ENCODE measurements at places on chromosomes 12 and 14. TPM values are rescaled to one million over a fixed set of nuclear protein-coding genes. Genes with fewer than 3 reads are reported as not detected.

The RBP5 gene
- total RNA-seq = 0.19 TPM

The LRTM2 gene
- total RNA-seq = not detected

- DNase-seq = no peak
Observed at GRCh38 chr12:25692115-25693035, 139.3 kb upstream of the LMNTD1 start.

GRCh38 chr12:75579552-75579951, 68.1 kb upstream of the KRR1 start:
- DNase-seq = no peak

The KCNA1 gene
- under 0.01 TPM for total RNA-seq

- no peak for DNase-seq
Observed at GRCh38 chr14:26887847-26888246, 290.0 kb upstream of the NOVA1 start.

The KLRC4 gene
- not detected for total RNA-seq

GRCh38 chr12:124509676-124510300, 57.6 kb downstream of the NCOR2 start:
- DNase-seq = no peak

DNA sequence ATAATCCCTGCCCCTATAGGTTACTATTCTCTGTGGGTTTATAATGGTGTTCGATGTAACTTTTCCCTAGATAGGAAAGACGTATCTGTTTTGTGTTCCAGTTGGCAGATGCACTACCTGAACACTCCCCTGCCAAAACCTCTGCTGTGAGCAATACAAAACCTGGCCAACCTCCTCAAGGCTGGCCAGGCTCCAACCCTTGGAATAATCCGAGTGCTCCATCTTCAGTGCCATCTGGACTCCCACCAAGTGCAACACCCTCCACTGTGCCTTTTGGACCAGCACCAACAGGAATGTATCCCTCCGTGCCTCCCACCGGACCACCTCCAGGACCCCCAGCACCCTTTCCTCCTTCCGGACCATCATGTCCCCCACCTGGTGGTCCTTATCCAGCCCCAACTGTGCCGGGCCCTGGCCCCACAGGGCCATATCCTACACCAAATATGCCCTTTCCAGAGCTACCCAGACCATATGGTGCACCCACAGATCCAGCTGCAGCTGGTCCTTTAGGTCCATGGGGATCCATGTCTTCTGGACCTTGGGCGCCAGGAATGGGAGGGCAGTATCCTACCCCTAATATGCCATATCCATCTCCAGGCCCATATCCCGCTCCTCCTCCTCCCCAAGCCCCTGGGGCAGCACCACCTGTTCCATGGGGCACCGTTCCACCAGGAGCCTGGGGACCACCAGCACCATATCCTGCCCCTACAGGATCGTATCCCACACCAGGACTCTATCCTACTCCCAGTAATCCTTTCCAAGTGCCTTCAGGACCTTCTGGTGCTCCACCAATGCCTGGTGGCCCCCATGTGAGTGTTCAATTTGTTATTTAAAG, 11.3 kb downstream of the MAPK1IP1L start:
- DNase-seq = no peak

GRCh38 chr12:122872815-122873361, 23.0 kb downstream of the VPS37B start:
- DNase-seq = no peak

DNA sequence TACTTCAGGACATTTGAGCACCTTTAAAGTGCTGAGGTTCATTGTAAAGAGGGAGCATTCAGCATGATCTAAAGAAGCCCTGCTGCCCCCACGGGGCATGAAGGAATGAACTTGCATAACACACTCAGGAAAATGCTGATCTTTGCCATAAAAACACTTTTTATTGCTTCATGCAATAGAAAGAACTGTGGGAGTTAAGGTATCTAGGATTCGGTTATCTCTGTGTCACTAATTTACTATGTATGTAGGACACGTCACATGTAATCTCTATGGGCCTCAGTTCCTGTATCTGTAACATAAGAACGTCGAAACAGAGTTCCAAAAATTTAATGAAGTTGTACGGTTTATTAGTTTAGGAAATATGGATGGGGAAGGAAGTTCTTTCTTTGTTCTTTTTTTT, 33.0 kb downstream of the BTBD7 start:
- DNase-seq = no peak

The CLEC1A gene
- 26.2 TPM for total RNA-seq

- no peak for DNase-seq
Observed at GRCh38 chr14:44712024-44712815, 205.1 kb upstream of the FSCB start.

DNA sequence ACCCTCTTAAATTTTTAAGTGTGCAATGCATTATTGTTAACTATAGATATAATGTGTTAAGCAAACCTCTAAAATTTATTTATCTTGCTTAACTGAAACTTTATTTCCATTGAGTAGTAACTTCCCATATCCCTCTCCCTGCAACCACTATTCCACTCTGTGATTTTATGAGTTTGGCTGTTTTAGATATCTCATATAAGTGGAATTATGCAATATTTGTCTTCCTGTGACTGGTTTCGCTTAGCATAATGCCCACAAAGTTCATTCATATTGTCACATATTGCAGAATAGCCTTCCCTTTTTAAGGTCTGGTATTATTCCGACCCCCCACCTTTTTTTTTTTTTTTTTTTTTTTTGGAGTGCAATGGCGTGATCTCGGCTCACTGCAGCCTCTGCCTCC, 247.6 kb downstream of the EMP1 start:
- no peak for DNase-seq

DNA sequence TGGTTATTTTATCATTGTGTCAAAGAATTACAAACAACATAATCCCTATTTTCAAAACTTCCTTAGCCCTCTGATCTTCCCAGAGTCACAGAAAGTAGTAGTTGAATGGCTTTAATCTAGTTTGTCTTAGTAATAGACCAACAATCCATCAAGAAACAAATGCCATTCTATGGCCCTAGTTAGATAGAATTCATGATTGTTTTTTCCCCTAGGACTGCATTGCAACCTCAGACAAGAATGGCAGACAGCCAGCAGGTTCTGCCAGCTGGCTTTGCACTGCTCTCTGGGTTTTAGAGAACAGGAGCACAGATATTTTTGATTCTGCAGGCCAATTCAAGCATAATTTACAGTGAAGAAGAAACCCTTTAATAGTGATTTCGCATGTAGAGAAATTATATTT, 33.8 kb downstream of the SYT1 start:
- DNase-seq = peak; percentile 38

The PPM1H gene
- total RNA-seq = 2.3 TPM

The LEMD3 gene
- 29.9 TPM for total RNA-seq

The IFT43 gene
- total RNA-seq = 28.4 TPM

The CHGA gene
- under 0.01 TPM for total RNA-seq
